ENCODE measurements at places on chromosomes 16 and 17.

- DNase-seq, result no peak
Observed at GRCh38 chr17:67194134-67194533, 50.9 kb downstream of the HELZ start.

DNA sequence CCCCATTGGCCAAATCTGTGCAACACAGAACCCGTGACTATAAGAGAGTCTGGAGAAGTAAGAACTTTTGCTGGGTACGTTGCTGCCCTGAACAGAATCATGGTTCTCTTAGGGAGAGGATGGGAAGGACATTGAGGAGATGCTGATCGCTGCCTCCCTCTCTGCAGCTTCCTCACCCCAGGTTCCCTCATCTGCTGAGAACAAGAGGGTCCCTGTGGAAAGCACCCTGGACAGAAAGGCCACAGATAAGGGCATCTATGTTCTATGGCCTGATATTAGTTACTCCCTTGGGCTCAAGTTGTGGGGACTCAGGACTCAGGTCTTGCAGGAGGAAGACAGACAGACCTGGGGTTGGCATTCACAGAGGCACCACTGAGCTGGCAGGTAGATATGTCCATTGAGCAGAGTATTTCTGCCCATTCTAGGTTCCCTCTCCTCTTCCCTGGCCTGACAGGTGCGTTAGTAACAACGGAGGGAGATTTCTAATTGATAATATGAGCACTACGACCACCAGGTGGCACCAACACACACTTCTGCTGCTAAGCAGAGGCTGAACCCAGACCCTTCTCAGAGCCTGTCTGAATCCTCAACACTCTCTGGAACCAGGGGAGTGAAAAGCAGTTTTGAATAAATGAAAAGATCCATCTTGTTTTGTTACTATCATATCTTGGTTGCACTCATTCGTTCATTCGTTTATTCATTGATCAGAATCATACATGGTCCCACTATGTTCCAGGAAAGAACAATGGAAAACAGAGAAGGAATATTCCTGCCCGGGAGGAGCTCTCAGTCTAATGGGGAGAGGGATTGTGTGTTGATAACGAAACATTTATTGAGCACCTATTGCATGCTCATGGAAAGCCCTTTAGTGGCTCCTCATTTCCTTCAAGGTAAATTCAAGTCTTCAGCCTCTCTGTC lies 56.4 kb downstream of the SLC6A2 start:
- DNase-seq, result peak; percentile 86

DNA sequence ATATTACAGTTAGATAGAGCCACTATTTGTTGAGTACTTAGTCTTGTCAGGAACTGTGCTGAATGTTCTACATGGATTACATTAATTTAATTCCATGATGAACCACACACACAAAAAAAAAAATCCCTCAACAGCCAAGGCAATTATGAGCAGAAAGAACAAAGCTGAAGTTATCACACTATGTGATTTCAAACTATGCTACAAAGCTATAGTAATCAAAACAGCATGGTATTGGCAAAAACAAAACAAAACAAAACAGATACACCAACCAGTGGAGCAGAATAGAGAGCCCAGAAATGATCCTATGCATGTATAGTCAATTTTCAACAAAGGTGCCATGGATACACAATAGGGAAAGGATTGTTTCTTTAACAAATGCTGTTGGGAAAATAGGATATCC lies 8.1 kb upstream of the ERCC4 start:
- no peak for DNase-seq

- DNase-seq, result no peak
Observed at GRCh38 chr17:79183293-79184158, 108.9 kb downstream of the ENGASE start.

DNA sequence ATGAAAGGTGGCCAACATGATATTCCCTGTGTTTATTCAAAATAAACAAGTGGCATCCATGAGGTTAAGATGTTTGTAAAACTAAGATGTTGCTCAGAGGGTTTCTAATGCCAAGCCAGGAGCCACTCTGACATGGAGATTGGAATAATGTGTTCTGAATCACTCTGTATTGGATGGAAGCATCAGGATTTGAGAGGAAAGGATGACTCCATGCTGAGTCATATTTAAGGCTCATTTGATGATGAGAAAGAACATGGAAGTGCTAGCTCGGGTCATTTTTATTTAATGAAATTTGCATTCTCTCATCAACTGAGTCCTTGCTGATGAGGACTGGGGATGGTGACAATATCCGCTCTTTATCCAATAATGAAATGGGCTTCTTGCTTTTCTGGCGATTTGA lies 6.2 kb downstream of the VAT1L start:
- DNase-seq, result no peak

DNA sequence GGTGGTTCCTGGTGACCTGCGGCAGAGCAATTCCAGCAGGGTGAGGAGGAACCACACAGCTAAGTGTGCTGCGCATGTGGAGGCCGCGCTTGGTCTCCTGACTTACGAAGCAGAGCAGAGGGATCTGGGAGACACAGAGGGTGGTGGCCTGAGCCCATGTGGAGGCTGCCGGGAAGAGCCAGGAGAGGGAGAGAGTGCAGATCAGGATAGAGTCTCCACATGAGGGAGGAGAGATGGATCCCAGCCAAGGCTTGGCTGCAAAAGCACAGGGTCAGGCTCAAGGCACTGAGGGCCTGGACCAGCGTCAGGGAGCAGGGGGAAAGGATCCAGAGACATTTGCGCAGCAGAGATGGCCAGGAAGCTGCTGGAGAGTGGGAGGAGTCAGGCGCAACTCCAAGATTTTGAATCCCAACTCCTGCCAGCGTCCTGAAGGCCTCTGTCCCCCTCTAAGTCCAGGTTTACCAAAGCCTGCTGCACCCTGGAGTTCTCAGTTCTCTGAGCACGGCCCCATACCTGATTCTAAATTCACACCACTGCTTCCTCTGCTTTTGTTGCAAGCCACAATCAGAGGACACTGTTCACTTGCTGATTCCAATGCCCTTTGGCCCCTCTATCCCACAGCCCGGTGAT lies 11.3 kb upstream of the MLLT6 start:
- peak; percentile 91 for DNase-seq

DNA sequence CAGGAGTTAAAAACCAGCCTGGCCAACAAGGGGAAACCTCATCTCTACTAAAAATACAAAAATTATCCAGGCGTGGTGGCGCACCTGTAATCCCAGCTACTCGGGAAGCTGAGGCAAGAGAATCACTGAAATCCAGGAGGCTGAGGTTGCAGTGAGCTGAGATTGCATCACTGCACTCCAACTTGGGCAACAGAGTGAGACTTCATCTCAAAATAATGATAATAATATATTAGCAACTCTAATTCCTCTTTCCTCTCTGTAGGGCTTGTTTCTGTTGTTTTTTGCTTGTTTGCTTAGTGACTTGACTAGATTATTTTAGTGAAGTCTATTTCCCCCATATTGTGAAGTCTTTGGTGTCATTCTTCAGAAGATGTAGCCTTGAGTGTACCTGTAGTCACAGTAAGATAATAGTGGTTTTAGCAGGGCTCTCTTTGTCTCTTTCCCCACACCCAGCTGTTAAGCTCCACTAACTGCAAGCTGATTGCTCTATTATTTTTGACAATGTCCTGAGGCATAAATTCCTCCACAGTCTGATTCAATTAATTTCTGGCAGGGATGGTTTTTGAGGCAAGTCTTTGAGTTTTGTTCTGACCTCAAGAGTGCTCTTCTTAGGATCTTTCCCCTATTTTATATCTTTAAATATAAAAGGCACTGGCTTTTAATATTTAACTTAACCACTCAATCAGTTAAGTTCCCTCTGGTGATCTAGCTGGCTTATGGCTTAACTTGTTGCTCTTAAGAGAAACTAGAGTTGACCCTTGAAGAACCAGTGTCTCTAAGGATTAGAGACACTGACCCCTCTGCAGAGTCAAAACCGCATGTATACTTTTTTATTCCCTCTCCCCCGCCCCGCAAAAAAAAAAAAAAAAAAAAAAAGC lies 18.6 kb upstream of the TNFSF12 start:
- DNase-seq, result no peak

GRCh38 chr17:38871247-38872015 lies 1.6 kb downstream of the LASP1 start:
- no peak for DNase-seq

DNA sequence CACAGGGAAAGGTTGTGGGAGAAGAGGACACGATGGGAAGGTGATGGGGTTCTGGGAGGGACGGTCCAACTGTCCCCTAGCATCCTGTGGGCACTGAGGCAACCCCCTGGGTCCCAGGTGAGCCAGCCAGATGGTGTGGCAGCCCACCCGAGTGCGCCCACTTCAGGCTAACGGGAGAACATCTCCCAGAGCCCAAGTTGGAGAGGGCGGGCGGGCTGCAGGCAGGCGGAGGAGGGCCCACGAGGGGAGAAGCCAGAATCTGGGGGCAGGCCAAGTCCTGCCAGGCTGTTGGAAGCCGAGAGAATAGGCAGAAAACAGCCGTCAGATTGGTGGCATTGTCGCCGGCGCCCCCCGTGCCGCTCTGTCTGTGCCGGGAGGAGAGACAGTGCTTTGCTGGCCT lies 13.8 kb upstream of the ABCC3 start:
- no peak for DNase-seq

GRCh38 chr17:29622337-29623282 lies at the start of gene CORO6:
Gene CORO6, minus strand, starts transcription at chr17:29622912. Its CDS starts 1,491 bp downstream, at chr17:29621421.
- peak; percentile 75 for DNase-seq

GRCh38 chr17:31787857-31788570 lies 71.0 kb downstream of the COPRS start:
- no peak for DNase-seq

DNA sequence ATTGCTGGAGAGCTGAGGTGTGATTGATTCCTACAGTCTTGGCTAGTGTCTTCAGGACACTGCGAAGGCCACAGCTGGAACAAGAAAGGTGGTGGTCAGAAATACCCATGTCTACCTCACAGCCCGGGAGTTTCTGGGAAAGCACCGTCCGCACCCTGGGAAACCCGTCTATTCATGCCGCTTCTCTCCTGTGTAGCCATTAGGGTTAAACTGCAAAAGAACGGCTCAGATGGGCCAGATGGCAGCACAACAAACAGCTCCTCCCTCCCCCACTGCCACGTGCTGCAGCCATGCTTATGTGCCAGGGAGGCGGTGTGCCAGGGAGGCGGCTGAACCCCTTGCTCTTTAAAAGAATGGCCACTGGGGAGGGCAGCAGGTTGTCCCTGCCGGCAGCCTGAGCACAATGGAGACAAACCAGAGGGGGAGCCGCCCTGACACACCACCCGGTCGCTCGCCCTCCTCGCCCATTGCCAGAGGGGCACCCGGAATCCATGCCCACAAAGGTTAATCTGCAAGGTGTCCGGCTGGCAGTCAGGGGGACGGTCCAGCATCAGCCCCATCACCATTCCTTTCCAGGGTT lies 65.2 kb downstream of the CYTH1 start:
- peak; percentile 72 for DNase-seq

DNA sequence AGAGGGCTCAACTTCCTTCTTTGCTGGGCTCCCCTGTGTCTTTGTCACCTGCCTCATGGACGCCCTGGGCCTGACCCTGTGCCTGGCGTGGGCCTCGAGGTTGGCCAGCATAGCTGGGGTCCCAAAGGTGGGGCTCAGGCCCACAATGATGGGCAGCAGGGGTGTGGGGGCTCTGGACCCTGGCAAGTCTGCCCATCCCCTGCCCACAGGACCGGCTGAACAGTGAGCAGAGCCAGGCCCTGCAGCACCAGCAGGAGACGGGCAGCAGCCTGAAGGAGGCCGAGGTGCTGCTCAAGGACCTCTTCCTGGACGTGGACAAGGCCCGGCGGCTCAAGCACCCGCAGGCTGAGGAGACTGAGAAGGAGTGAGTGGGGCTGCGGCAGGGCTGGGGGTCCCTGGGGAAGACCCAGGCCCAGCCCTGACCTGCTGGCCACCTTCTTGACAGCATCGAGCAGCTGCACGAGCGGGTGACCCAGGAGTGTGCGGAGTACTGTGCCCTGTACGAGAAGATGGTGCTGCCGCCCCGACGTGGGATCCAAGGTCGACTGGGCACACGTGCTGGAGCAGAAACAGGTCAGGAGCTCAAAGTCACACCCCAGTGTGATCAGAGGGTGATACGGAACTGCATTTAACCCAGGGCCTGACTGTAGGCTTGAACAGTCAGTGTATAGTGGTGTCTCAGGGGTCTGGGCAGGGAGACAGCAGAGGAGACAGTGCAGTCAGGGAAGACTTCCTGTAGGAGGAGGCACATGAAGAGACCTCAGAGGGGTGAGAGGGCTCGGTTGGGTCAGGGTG lies 3.8 kb downstream of the EVPLL start:
- no peak for DNase-seq

GRCh38 chr17:69078864-69079263 lies 18.1 kb upstream of the ABCA9 start:
- DNase-seq, result no peak

DNA sequence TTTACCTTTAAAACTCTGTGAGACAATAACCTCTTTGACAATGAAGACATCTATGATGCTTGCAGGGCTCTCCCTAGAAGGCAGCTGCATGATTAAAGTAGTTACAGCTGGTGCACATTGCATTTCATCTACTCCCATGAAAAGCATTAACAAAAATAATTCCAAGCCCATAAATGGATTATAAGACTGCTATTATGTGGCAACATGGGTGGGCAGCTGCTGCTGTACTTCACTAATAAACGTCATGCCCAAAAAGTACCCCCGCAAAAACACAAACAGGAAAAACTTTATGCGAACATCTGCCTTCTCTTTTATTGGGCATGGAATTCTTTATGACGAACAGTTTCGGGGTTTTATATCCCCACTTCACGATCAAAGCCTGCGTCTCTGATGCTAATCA lies 224.9 kb downstream of the CA10 start:
- no peak for DNase-seq

- DNase-seq, result no peak
Observed at GRCh38 chr16:54677308-54677950, 253.2 kb upstream of the IRX5 start.

DNA sequence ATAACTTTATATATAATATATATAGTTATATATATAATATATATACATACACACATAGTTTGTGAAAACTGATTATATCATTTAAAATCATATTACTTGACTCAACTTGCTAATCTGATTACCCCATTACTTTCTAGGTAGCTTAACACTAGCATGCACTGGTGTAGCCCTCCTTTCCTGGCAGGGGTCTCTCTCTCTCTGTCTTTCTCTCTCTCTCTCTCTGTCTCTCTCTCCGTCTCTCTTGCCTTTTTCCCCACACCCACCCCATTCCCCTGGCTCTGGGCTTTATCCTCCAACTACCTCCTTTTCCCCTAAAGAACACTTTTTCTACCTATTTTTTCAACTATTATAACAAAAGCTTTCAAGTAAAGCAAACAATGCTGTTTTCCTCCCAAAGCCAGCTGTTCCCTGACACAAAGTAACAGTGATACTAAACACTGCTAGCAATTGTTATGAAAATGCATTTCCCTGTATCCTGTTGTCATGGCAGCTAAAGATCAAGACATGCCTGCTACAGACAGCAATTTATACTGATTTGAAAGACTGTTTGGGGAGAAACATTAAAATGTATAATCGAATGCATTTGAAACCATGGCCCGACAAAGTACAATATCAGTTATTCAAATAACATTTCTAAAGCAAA lies 89.4 kb downstream of the CHD9NB start:
- DNase-seq, result no peak

GRCh38 chr17:38606646-38607611 lies 1.2 kb upstream of the SRCIN1 start:
- DNase-seq, result no peak

- DNase-seq, result no peak
Observed at GRCh38 chr16:14572535-14572934, 57.5 kb downstream of the PARN start.

GRCh38 chr16:143456-143855 lies 5.0 kb upstream of the NPRL3 start:
- no peak for DNase-seq
